NCI-H1417 treated with DMSO at 0.1 percent for 48 hours (cell line): ENCODE measurements at places on chromosomes 2 and 18.

GRCh38 chr2:174835797-174836255 is 71.6 kb upstream of the CHRNA1 start:
- DNase-seq = no peak

DNA sequence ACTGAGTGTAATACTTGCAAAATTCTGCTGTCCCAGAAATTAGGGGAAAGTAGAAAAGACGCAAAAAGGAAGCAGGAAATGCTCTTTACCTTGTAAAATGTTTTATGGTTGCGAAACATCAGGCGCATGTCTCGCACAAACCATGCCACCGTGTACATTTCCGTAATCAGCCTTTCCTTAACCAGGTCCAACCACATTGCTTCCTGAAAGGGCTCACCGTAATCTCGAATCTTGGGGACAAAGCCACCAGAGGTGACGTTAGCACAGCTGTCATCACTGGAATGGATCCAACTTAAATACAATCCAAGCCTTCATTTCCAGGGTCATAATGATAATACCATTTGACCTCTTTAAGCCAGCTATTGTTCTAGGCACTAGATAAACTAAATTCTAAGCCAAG is 49.3 kb downstream of the SP110 start:
- no peak for DNase-seq

- peak; percentile 3 for DNase-seq
These were observed 25.4 kb upstream of the SLC66A3 start for GRCh38 chr2:11129598-11130449.

DNA sequence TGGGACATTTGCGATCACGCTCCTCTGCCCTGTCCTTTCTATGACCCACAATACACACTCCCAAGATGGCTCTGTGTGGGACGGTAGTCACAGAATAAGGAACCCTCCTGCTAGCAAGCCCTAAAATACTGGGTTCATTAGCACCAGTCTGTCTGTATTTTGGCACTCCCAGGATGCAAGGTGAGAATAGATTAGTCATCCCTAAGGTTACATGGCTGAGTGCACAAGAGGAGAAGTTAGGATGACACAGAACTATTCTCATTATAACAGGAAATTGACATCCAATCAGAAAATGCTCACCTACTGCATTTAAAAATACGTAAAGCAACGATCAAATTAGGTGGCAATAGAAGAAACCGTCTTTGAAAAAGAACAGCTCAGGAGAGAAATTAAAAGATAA is 590.2 kb downstream of the EPHA4 start:
- no peak for DNase-seq

GRCh38 chr2:240441993-240442411 is 6.5 kb downstream of the GPC1 start:
- no peak for DNase-seq

- no peak for DNase-seq
These were observed 137.4 kb downstream of the SMAD7 start for GRCh38 chr18:48813321-48813720.
